ENCODE measurements at places on chromosomes 13 and 19. TPM values are rescaled to one million over a fixed set of nuclear protein-coding genes. Genes with fewer than 3 reads are reported as not detected.

The KLF1 gene
- total RNA-seq: 0.37 TPM

The ADAMTSL5 gene
- total RNA-seq: 11.2 TPM

The PTH2 gene
- total RNA-seq: not detected

The HIPK4 gene
- 0.07 TPM for total RNA-seq
